Esophagus (tissue), 2 donors: ENCODE measurements at places on chromosomes 3 and 15. TPM values are rescaled to one million over a fixed set of nuclear protein-coding genes. Genes with fewer than 3 reads are reported as not detected.

Gene TRPM7
- polyA plus RNA-seq = 6.1 TPM

Gene IFRD2
- polyA plus RNA-seq = 69.5 TPM

Gene CYP1A2
- polyA plus RNA-seq = not detected

Gene CCR9
- not detected for polyA plus RNA-seq

Gene SEMA4B
- 121 TPM for polyA plus RNA-seq
